Frontal cortex (tissue), 4 donors: ENCODE measurements at places on chromosomes 1 and 21. TPM values are rescaled to one million over a fixed set of nuclear protein-coding genes. Genes with fewer than 3 reads are reported as not detected.

- no peak for DNase-seq
Observed at GRCh38 chr1:222284466-222284865, 263.4 kb downstream of the HHIPL2 start.

- DNase-seq, result peak; percentile 70
Observed at GRCh38 chr1:31944205-31945089, 6.3 kb upstream of the PTP4A2 start.

DNA sequence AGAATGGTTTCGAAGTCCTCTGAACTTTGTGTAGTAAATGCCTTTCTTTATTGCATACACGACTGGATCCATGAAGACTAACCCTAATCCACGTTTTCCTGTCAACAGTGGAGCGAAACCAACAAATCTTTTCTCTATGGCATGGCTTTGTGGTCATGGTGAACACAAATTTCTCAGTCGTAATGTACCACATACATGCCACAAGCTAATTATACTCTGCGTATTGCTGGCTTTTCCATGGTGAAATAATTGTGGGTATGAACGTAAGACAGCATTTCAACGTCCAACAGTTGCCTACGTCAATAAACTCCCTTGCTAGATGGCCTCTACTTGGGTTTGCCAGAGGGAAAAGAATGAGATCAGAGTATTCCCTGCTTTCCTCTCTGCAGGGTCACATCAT, 27.5 kb downstream of the INTS7 start:
- DNase-seq, result no peak

- no peak for DNase-seq
Observed at GRCh38 chr1:173258479-173259264, 51.5 kb upstream of the TNFSF4 start.

- DNase-seq, result no peak
Observed at GRCh38 chr1:76807543-76808260, 59.6 kb upstream of the ST6GALNAC5 start.

CAMSAP2 gene
- total RNA-seq, result 117 TPM

DNA sequence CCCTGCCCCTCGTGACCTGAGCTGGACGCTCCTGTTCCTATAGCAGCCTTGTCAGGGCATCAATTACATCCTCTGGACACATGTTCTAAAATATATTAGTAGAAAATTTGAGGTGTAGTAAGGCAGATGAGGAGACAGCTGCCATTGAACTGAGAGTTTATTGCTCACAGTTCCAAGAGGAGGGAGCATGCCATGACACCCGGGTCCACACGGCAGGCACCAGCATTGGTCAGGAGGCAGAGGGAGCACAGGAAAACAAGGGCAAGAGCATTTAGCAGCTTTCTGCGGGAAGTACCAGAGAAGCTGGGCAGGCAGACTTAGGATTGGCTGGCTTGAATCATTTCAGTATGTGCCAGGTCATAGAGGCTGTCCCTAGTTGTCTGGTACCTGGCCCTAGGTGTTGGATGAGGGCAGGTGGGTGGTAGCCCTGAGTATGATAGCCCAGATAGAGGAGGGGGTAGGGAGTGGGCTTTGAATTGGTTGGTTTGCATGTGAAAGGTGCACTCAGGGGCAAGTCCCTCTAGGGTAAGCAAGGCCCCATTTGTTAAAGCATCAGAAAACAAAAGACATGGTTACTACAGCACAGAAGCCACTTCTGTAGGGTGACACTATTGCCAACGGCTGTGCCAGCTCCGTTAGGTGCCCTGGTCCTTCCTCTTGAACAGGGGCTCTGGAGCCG, 223.6 kb upstream of the RAB4A start:
- no peak for DNase-seq

PLPPR4 gene
- total RNA-seq, result 168 TPM
